ENCODE measurements at places on chromosomes 12 and 14.
A peak's percentile ranks its signal among the peaks of the same experiment; 100 is the strongest.

DNA sequence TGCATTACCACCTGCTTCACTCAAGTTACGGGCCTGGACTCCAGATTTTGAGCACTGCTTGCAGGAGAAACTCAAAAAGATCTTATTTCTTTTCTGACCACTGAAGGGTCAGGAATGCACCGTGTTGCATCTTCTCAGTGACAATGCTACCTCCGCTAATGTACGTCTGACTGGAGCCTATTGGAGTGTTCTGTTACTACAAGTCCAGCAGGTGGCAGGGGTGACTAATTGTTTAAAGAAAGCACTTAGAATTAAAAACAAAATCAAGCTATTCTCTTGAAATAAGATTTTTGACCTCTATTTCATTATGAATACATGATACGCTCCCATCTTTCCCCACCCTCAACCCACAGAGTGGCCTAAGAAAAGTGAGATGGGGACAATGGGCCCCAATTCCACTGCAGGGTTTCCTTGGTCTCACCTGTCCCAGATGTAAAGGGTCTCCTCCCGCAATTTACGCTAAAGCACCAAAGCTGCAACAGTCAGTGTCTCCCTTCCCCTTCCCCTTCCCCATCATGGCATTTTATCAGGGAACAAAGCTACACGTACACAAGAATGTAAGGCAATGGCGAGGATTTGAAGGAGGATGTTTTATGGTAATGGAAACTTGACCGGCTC lies 2.2 kb downstream of the TBPL2 start:
- DNase-seq, result peak; percentile 15

DNA sequence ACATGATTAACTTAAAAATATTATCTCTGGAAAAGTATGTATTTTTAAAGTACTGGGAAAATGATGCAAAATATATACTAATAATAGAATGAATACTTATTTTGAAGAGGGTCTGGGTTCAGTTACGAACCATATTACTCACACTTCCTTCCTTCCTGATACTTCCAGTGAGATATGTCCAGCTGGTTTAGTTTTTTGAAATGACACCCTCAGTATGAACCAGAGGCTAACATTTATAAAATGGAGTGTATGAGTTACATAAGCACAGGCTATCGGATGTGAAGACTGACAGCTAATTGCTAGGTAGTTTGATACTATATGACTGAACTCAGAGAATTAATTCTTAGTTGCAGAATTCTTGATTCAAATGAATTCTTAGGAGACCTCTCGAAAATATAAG lies 122.9 kb downstream of the OTOGL start:
- DNase-seq, result no peak

DNA sequence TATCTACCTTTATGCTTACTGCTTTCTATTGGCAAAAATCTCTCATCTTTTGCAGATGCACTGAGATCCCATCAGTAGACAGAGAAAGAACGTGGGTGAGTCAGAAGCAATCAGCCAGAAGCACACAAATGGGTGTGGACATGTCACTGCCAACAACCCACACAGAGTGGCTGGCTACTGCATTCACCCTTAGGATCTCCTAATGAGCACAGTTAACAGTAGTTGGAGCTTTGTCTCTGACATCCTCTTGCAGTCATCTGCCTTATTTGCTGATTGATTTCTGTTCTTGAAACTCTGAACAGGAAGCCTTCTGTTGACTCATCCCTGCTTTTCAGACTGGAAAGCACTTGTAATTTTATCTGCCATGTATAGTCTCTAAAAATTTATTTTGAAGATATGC lies 117.2 kb downstream of the RGS6 start:
- no peak for DNase-seq

DNA sequence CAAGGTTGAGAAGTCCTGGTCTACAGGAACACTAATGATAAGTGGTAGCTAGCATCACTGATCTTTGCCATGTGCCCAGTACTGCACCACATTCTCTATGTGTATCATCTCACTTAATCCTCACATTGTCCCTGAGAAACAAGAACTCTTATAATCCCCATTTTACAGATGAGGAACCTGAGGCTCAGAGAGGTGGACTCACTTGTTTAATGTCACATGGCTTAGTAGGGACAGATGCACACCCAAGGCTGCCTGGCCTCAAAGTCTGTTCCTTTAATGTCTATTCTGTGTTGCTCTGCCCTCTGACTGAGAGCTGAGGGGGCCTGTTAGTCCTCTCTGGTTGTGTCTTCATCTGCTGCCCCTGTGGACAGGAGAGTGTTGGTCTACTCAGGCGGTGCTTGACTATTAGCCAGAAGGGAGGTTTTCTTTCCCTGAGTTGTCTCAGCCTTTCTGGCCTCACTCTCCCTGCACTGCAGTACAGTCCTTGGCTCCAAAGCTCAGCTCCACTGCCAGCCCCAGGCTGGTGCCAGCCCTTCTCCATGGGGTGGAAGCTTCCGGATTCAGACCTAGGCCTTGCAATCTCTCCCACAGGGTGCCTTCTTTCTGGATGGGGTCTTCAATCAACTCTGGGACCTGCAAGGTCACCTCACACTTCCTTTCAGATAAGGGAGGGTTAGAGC lies 4.9 kb upstream of the DYNLL1 start:
- DNase-seq, result no peak

DNA sequence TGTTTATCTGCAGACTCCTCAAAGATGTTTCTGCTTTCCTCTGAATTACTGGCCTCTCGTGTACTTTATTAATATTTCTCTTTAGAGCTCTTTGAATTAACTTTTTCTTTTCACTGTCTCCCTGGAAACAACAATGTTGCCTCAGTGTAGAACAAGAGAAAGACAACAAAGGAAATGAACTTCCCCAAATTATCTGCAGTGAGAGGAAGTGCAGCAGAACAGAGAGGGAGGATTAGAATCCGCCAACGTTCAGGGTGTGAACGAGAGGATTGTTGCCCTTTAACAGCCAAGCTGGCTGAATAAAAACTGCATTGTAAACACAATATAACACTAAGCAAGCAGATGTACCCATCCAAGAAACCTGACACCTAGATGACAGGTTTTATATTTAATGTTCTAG lies 375.9 kb downstream of the GALC start:
- no peak for DNase-seq

DNA sequence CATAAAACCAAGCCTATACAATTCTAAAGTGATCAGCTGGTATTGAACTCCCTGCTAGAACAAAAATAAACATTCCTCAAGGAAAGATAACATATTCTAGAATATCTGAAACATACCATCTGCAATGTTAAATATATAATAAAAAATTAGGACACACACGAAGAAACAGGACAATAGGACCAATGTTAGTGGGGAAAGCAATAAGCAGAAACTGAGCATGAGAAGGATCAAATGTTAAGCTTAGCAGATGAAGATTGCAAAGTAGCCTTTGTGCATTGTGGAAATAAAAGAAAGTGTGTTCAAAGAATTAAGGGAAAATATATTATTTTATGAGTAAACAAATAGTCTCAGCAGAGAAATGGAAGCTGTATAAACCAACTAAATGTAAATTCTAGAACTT lies 180.8 kb downstream of the EPS8 start:
- DNase-seq, result no peak
